ENCODE measurements at places on chromosomes 2 and 18.

DNA sequence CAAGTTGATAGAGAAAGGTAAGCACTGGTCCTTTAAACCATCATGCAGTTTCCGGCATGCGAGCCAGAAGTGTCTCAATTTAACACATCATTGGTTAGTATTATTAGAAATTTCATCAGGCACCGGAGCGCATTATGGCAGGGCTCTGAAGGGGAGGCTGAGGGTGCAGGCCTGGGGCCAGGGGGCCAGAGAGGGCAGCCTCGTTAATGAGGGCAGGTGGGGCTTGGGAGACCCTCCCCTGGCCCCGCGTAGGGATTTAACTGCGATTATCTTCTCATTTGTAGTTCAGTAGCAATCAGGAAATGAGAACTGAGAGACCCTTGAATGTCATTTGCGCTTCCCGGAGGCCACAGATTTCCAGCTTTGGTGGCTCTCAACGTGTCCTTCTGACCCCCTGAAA lies 246.4 kb downstream of the KLHL29 start:
- no peak for DNase-seq

DNA sequence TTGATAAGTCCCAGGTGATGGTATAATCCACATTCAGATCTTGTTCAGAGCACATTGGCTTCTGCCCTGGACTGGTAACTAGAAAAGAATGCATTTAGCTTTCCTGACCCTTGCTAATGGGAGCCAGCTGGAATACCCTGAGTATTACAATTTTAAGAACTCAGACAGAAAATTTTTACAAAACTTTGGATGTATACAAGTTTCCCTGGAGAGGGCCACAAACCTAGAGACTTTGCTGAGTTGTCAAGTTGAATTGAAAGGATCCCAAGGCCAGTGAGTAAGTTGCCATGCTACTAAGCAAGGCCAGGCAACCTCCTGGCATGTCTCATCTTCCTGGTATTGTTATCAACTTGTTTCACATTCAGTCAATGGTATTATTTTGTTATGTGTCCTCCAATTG lies 20.0 kb upstream of the NABP1 start:
- DNase-seq: no peak

- DNase-seq: no peak
Measured at GRCh38 chr2:127169066-127169660, 50.9 kb downstream of the CYP27C1 start.

DNA sequence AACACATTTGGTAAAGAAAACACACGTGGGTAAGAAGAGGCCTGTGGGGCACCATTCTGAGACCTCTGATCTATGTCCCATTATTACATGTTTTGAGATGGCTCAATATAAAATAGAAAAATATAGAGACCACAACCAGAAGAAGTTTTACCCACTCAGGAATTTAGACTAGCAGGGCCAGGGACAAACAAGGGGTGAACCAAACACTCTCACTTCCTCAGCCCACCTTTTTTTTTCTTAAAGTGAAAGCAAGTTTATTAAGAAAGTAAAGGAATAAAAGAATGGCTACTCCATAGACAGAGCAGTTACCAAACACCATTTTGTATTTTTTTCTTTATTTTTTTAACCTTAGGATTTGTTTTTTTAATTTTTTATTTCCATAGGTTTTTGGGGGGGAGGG lies 119.0 kb upstream of the REV1 start:
- no peak for DNase-seq

GRCh38 chr18:58756596-58757240 lies 85.5 kb downstream of the MALT1 start:
- no peak for DNase-seq

Data from stimulated activated CD8-positive, alpha-beta memory T cell treated with anti-CD3 and anti-CD28 coated beads, Interleukin-15, amount 100 ng/mL, for 24 hours (primary cell).